CD8-positive, alpha-beta memory T cell (primary cell): ENCODE measurements at places on chromosomes 3 and 15. TPM values are rescaled to one million over a fixed set of nuclear protein-coding genes. Genes with fewer than 3 reads are reported as not detected.

Gene RASGRP1
- 67.9 TPM for total RNA-seq

Gene WNT5A
- total RNA-seq, result not detected

Gene RBSN
- 12.2 TPM for total RNA-seq

Gene PAK6
- 1.9 TPM for total RNA-seq

Gene GOLGA6L10
- 1.7 TPM for total RNA-seq

Gene TGM4
- total RNA-seq, result not detected

Gene OR4M2
- total RNA-seq, result not detected

DNA sequence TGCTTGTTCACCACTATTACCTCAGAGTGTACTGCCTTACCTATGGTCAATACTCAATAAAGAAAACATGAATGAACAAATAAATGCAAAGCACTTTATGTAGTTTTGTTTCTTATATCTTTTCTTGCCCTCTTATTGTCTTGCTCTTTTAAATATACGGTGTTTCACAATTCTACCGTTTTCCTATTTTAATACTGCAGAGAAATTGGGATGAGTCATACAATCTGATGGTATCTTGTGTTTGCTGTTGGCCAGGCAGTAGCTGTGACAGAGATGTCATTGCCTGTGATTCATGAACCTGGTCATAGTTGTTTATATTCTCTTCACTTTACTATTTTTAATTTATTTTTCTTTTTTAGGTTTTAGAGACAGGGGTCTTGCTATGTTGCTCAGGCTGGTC lies 48.3 kb downstream of the SERP1 start:
- no peak for DNase-seq
- H3K27ac ChIP-seq, result no peak overlapping the region
- no peaks in the 10 kb centered on the region for H3K27me3 ChIP-seq

GRCh38 chr3:101194392-101194791 lies 126.0 kb downstream of the IMPG2 start:
- H3K4me1 ChIP-seq, result no peaks in the 10 kb centered on the region
- no peak overlapping the region for H3K4me3 ChIP-seq
- H3K27ac ChIP-seq, result no peak overlapping the region
- no peaks in the 10 kb centered on the region for H3K36me3 ChIP-seq

DNA sequence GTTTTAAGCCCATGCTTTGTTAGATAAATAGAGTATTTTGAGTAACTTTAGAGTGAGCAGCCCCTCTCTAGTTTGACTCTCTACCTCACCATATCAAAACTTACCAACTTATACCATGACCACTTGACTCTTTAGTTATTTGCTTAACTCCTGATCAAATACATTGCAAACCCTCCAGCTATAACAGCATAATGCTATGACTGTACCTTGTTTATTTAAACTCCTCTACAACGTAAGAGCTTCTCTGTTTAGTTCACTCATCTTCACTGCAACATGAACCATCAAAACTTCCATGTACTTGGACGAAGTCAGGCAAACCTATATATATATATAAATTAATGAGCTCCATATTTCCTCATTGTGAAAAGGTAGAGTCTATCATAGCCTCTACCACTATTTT lies 218.2 kb downstream of the DPH6 start:
- H3K4me3 ChIP-seq, result no peak overlapping the region
- no peak overlapping the region for H3K27ac ChIP-seq
- no peaks in the 10 kb centered on the region for H3K27me3 ChIP-seq
- DNase-seq, result no peak

GRCh38 chr15:31964586-31965307 lies 65.6 kb upstream of the CHRNA7 start:
- H3K4me1 ChIP-seq, result no peaks in the 10 kb centered on the region
- no peak overlapping the region for H3K4me3 ChIP-seq
- no peak overlapping the region for H3K27ac ChIP-seq
- H3K36me3 ChIP-seq, result no peaks in the 10 kb centered on the region
- no peaks in the 10 kb centered on the region for H3K27me3 ChIP-seq
- no peak for DNase-seq

DNA sequence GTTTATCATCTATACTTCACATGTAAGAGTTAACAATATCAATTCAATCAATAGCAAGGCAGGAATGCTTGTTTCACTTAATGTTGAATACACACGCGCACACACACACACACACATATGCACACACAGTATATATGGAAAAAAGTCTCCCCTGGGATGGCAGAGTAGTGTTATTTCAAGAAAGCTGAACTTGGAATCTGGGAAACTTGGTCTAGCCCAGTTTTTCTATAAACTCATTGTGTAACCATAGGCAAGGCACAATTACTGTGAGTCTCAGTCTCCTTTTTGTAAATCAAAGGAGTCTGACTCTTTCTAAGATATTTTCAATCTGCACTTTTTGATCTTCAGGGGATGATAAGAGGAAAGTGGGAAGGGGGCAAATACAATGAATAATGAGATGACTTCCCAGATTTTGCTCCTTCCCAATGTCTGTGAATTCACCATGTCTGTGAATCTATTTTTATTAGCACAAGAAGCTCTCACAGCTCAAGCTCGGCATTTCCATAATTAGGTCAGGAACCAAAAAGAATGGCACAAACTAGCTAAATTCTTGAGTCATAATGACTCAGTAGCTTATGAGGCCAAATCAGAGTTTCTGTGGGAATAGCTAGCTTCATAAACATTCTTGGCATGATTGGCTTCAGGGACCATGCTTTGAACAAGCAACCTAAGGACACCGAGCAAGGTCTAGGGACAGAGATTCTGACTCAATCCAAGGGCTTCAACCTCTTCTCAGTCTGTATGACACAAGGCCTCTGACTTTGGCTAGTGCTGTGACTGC lies 227.4 kb upstream of the DCBLD2 start:
- no peaks in the 10 kb centered on the region for H3K36me3 ChIP-seq
- no peak for DNase-seq
- no peaks in the 10 kb centered on the region for H3K4me1 ChIP-seq
- no peaks in the 10 kb centered on the region for H3K27me3 ChIP-seq
- H3K27ac ChIP-seq, result no peak overlapping the region

DNA sequence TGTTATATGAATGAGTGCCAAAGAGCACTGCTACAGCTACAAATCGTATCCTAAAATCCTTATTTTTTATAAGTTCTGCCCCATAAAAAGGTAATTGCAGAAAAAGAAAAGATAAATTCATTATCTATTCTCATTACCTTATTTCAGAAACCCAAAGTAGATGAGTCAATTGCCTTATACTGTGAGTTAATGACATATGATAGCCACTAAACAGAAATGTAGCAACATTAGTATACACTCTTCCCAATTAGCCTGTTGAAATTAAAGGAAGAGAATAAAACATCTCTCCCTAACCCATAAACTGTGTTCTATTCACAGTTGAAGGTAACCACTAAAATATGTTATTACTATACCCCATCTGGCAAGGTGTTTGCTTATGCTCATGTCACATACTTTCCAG lies 11.0 kb downstream of the TBL1XR1 start:
- no peak overlapping the region for H3K27ac ChIP-seq
- H3K4me3 ChIP-seq, result no peak overlapping the region
- H3K27me3 ChIP-seq, result no peaks in the 10 kb centered on the region
- DNase-seq, result no peak

DNA sequence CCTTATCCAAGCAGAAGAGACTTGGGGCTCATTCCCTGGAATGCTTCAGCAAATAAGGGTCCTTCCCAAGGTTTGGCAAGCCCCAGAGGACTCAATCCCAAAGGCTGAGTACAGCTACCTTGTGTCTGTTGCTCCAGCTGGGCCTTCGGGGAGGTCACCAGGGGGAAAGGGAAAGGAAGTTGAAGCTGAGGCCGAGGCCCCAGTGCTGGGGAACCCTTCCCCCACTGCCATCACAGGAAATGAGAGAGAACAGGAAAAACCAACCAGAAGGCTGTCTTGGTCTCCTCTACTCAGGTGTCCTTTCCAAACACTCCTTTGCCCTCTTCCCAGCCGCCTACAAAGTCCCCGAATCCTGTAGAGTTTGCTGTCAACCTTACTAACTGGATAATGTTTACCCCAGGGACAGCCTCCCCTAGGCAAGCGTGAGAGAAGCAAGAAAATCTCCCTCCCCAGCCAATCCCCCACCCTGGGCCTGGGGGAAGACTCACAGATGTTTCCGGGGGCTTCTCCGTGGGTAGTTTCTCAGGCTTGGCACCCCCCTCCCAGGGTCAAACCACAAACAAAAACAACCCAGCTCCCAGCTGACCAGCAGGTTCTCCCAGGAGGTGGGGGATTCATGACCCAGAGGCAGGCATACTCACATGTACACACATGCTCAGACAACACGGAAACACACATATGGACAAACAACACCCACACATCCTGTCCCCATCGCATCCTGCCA lies 5.5 kb downstream of the CSRNP1 start:
- DNase-seq, result no peak
- H3K27ac ChIP-seq, result peak overlapping the region; percentile 60
- no peaks in the 10 kb centered on the region for H3K27me3 ChIP-seq
- peak overlapping the region; percentile 61 for H3K4me3 ChIP-seq
- peaks cover 26% of the 10 kb centered on the region for H3K36me3 ChIP-seq
- H3K4me1 ChIP-seq, result peaks cover 62% of the 10 kb centered on the region

GRCh38 chr3:196763179-196763578 lies 23.5 kb downstream of the PAK2 start:
- no peak overlapping the region for H3K27ac ChIP-seq
- no peaks in the 10 kb centered on the region for H3K36me3 ChIP-seq
- no peaks in the 10 kb centered on the region for H3K27me3 ChIP-seq
- no peaks in the 10 kb centered on the region for H3K4me1 ChIP-seq
- no peak for DNase-seq

- H3K27ac ChIP-seq, result no peak overlapping the region
- H3K4me3 ChIP-seq, result no peak overlapping the region
- no peaks in the 10 kb centered on the region for H3K4me1 ChIP-seq
- H3K27me3 ChIP-seq, result no peaks in the 10 kb centered on the region
These were observed 27.4 kb downstream of the NKIRAS1 start for GRCh38 chr3:23889386-23889785.

- H3K4me1 ChIP-seq, result peaks cover 55% of the 10 kb centered on the region
- no peaks in the 10 kb centered on the region for H3K27me3 ChIP-seq
- no peak overlapping the region for H3K4me3 ChIP-seq
- no peaks in the 10 kb centered on the region for H3K36me3 ChIP-seq
These were observed 576.4 kb downstream of the FOXP1 start for GRCh38 chr3:71006810-71007785.

GRCh38 chr3:66671291-66671690 lies 170.5 kb upstream of the LRIG1 start:
- no peaks in the 10 kb centered on the region for H3K36me3 ChIP-seq
- DNase-seq, result no peak
- no peaks in the 10 kb centered on the region for H3K4me1 ChIP-seq
- no peak overlapping the region for H3K4me3 ChIP-seq
- H3K27ac ChIP-seq, result no peak overlapping the region

GRCh38 chr3:157542711-157543500 lies 39.7 kb upstream of the VEPH1 start:
- H3K4me1 ChIP-seq, result no peaks in the 10 kb centered on the region
- H3K27me3 ChIP-seq, result no peaks in the 10 kb centered on the region
- no peak overlapping the region for H3K4me3 ChIP-seq
- no peaks in the 10 kb centered on the region for H3K36me3 ChIP-seq
- no peak overlapping the region for H3K27ac ChIP-seq

GRCh38 chr3:139357899-139358298 lies 14.1 kb downstream of the MRPS22 start:
- no peak overlapping the region for H3K27ac ChIP-seq
- no peaks in the 10 kb centered on the region for H3K4me1 ChIP-seq
- no peaks in the 10 kb centered on the region for H3K27me3 ChIP-seq
- DNase-seq, result no peak
- H3K4me3 ChIP-seq, result no peak overlapping the region

DNA sequence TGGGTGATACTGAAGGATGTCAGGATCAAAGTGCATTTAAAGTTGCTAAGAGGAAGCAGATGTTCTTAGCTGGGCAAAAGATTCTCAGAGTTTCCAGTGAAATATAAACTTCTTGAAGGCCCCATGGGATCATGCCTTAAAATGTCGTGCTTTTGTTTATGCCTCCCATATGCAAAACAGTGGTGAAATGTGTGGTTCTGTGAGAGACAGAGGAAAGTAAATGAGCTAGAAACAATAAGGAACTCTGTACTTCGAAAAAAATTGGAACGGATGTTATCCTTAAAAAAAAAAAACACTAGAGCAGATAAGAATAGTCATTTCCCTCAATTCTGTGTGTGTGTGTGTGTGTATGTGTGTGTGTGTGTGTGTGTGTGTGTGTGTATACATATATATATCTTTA lies 497.0 kb upstream of the TBL1XR1 start:
- H3K27ac ChIP-seq, result no peak overlapping the region
- no peak overlapping the region for H3K4me3 ChIP-seq
- no peaks in the 10 kb centered on the region for H3K36me3 ChIP-seq
- H3K4me1 ChIP-seq, result no peaks in the 10 kb centered on the region
- DNase-seq, result no peak
- H3K27me3 ChIP-seq, result no peaks in the 10 kb centered on the region

DNA sequence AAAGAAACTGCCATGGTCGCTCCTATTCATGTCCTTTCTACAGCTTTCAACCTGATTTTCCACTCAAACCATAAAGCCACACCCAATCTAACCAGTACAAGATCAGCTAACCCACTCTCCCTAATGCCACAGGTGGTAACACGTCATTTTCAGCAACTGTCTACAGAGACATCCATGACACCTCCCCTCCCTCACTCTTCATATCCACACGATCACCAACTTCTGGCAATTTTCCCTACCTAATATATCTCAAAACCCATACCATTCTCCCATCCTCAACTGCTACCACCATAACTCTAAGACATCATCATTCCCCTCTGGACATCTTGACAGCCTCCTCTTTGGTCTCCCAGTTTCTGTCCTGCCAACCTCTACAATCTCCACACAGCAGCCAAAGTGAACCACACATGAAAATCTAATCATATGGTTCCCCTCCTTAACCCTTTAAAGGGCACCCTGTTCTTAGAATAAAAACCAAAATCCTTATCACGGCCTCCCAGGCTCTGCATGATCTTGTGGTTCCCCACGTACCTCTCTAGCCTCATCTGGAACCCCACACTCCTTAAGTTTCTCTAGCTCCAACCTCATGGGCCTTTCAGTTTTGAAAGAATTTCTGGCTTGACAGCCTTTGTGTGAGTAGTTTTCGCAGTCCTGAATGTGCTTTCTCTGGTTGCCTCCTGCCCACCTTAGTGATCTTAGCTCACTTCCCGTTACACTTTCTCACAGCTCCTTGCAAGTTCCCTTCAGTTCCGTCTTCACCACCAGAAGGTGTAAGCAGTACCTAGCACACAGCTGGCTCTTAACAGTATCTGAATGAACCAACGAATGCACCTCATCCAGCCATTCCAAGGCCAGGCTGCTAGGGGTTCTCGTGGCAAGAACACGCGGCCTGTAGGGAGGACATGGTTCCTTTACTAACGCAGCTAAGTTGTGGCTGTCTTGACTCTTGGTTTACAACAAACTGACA lies 33.4 kb downstream of the SPINK8 start:
- H3K4me3 ChIP-seq, result peak overlapping the region; percentile 90
- no peaks in the 10 kb centered on the region for H3K27me3 ChIP-seq
- H3K36me3 ChIP-seq, result peaks cover 13% of the 10 kb centered on the region

- H3K4me1 ChIP-seq, result no peaks in the 10 kb centered on the region
- no peak for DNase-seq
- no peaks in the 10 kb centered on the region for H3K36me3 ChIP-seq
- peak overlapping the region; percentile 38 for H3K27ac ChIP-seq
These were observed 20.2 kb upstream of the MITF start for GRCh38 chr3:69718866-69719586.
